ENCODE measurements at places on chromosomes 2 and 18. TPM values are rescaled to one million over a fixed set of nuclear protein-coding genes. Genes with fewer than 3 reads are reported as not detected.

DNA sequence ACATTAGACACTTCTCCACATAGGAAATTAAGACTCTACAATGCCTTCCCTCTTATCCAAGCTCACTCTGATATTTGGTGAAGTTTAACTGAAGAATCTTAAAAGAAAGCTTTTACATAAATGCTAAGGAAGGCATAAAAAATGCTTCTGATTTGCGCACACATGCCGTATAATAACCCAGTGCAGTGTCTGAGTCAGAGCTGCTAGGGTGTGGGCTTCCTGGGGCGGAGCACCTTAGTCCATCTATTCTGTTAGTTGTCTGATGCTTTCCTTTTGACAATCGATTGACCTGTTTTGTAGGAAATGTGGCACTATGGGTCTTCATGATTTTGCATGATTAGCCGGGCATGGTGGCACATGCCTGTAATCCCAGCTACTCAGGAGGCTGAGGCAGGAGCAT, 231.5 kb downstream of the AFF3 start:
- DNase-seq = peak; percentile 8
- no peak overlapping the region for H3K27ac ChIP-seq

- no peak overlapping the region for H3K4me3 ChIP-seq
- peaks cover 3% of the 10 kb centered on the region for H3K4me1 ChIP-seq
- DNase-seq = no peak
- H3K27me3 ChIP-seq = no peaks in the 10 kb centered on the region
- no peak overlapping the region for H3K27ac ChIP-seq
- H3K36me3 ChIP-seq = peaks cover 17% of the 10 kb centered on the region
Observed at GRCh38 chr2:73080321-73081131, 9.0 kb upstream of the SFXN5 start.

- H3K36me3 ChIP-seq = no peaks in the 10 kb centered on the region
- H3K4me1 ChIP-seq = peaks cover 17% of the 10 kb centered on the region
- H3K4me3 ChIP-seq = no peak overlapping the region
- H3K27me3 ChIP-seq = no peaks in the 10 kb centered on the region
- H3K27ac ChIP-seq = no peak overlapping the region
Observed at GRCh38 chr18:11324956-11325882, 175.8 kb upstream of the PIEZO2 start.

GRCh38 chr2:228063558-228063957, 117.9 kb downstream of the SPHKAP start:
- no peaks in the 10 kb centered on the region for H3K36me3 ChIP-seq
- DNase-seq = no peak
- H3K27ac ChIP-seq = no peak overlapping the region
- H3K4me1 ChIP-seq = no peaks in the 10 kb centered on the region

CYTIP gene
- not detected for total RNA-seq

GRCh38 chr2:102041351-102041750, 49.6 kb downstream of the IL1R2 start:
- H3K27ac ChIP-seq = no peak overlapping the region
- no peak for DNase-seq
- H3K4me1 ChIP-seq = peaks cover 17% of the 10 kb centered on the region
- H3K4me3 ChIP-seq = no peak overlapping the region
- H3K27me3 ChIP-seq = no peaks in the 10 kb centered on the region

DNA sequence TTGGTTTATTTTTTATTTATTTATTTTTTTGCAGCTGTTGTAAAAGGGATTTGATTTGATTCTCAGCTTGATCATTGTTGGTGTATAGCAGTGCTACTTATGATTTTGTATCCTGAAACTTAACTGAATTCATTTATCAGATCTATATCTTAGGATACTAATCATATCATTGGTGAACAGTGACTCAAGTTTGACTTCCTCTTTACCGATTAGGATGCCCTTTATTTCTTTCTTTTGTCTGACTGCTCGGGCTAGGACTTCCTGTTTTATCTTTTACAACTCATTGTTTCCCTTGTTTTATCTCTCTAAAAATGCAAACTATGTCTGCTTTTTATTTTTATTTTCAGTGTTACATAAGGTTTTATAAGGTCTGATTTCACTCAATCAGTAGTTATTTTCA, 23.6 kb downstream of the SP100 start:
- no peak for DNase-seq
- H3K4me1 ChIP-seq = peaks cover 25% of the 10 kb centered on the region
- no peaks in the 10 kb centered on the region for H3K27me3 ChIP-seq
- H3K36me3 ChIP-seq = peaks cover 31% of the 10 kb centered on the region
- H3K4me3 ChIP-seq = no peak overlapping the region

RTP5 gene
- total RNA-seq = not detected

DNA sequence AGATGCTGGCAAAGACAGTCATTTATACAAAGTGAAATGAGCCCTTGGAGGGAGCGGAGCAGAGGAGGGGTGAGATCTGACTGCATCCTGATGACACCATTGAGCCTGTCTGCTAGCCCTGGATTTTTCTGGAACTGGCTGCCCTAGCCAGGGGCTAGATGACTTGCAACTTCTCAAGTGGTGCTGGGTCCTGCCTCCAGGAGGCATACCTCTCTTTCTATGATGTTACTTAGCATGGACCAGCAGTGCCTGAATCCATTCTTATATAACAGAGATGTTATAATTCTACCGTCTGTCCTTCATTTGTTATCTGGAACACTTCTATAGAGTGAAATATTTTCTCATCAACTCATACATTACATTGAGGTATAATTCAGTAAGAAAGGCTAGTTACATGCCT, 8.5 kb upstream of the TWIST2 start:
- H3K27me3 ChIP-seq = peaks cover 3% of the 10 kb centered on the region
- no peak overlapping the region for H3K27ac ChIP-seq
- no peaks in the 10 kb centered on the region for H3K4me1 ChIP-seq
- no peaks in the 10 kb centered on the region for H3K36me3 ChIP-seq
- H3K4me3 ChIP-seq = no peak overlapping the region

PLB1 gene
- 0.91 TPM for total RNA-seq

DNA sequence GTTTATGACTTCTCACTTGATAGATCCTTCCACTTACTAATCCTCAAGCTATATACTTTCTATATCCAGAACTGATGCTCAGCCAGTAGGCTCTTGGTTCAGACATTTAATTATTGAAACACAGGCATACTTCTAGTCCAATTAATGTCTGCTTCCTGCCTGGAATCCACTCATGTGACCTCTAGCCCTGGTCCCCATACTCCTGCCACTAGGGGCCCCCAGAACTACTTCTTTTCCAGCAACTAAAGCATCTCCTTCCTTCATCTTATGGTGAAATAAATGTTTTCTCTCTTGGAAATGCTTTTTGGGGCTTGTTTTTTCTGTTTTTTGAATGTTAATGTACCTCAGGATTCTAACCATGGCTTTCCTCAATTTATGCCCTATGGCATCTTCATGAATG, 527.6 kb downstream of the SATB2 start:
- no peaks in the 10 kb centered on the region for H3K36me3 ChIP-seq
- peaks cover 55% of the 10 kb centered on the region for H3K27me3 ChIP-seq
- DNase-seq = peak; percentile 19
- H3K4me1 ChIP-seq = no peaks in the 10 kb centered on the region
- H3K4me3 ChIP-seq = no peak overlapping the region

Data from MCF 10A (cell line).